Metanephros (tissue), 2 donors: ENCODE measurements at places on chromosomes 4 and X. TPM values are rescaled to one million over a fixed set of nuclear protein-coding genes. Genes with fewer than 3 reads are reported as not detected.

PAGE1 gene
- total RNA-seq: not detected

DOK7 gene
- 2.0 TPM for total RNA-seq

CSAG2 gene
- not detected for total RNA-seq

BTC gene
- total RNA-seq: 4.0 TPM

GUCY1B1 gene
- 33.1 TPM for total RNA-seq

MRFAP1L1 gene
- total RNA-seq: 58.4 TPM

FRG2 gene
- not detected for total RNA-seq

MAP3K15 gene
- 5.0 TPM for total RNA-seq
